ENCODE measurements at places on chromosomes 3 and 15.

- DNase-seq = no peak
These were observed 21.4 kb downstream of the LMCD1 start for GRCh38 chr3:8523041-8523440.

DNA sequence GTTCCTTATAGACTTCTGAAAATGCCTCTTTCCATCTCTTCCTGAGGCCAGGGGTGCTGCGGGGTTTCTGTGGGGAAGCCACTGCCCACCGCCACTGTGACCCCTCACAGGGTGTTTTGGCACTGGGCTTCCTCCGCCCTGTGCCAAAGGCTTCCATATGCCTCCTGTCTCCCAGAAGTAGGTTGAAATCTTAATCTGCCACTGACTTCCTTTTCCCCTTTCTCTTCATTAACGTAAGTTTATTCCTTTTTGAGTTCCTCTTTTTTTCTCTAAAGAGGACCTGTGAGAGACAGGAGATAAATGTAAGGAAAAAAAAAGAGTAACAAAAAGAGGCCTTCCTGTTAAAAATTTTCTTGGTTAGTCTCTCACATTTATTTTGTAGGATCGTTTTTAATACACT lies 220.5 kb downstream of the CTNNB1 start:
- DNase-seq = no peak

DNA sequence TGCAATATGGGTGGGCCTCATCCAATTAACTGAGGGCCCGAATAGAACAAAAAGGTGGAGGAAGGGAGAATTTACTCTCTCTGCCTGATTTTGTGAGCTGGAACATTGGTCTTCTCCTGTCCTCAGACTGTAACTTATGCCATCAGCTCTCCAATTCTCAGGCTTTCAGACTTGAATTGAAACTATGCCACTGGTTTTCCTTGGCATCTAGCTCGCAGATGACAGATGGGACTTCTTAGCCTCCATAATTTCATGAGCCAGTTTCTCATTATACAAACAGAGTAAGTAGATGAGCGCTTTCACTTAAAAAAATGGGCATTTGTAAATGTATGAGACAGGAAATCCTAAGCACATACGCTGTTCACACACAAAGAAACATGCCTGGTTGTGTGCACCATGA lies 8.7 kb upstream of the PTX3 start:
- no peak for DNase-seq

- DNase-seq = no peak
These were observed 293.8 kb downstream of the CHST2 start for GRCh38 chr3:143413372-143413771.

DNA sequence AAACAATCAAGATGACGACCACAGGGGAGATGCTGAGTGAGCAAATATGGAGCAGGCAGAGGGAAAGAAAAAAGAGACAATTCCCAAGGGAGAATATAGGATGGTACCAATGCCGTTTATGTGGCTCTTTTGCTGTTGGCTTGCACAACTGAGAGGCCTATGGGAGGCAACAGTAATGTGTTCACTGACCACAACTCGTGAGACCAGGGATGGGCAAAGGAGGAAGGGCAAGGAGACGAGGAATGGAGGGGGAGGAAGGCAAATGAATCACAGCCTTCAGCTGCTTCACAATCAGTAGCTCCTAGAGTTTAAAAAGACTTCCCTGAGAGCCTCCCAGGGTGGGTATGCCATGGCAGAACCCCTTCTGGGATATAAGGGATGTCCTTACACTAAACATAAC lies 131.5 kb downstream of the SLC9A9 start:
- no peak for DNase-seq

DNA sequence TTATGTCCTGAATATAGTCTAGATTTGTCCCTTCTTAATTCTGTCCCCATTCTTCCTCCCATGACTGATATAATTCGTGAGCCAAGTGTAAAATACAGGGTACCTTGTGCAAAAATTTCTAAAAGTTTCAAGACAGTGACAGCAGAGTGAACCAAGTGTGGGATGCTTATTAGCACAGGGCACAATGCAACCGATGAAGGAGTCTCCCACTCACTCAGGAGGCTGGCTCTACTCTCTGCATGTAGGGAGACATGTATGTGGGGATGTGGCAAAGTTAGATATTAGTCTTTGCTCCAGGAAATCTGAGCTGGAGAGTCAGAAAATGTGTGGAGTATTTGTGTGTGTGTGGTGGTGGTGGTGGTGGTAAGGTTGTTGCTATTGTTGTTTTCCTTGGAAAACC lies 305.9 kb downstream of the CHL1 start:
- no peak for DNase-seq

- DNase-seq = no peak
These were observed 76.2 kb downstream of the ATP1B3 start for GRCh38 chr3:141952611-141953010.
